ENCODE measurements at places on chromosomes 3 and 15. TPM values are rescaled to one million over a fixed set of nuclear protein-coding genes. Genes with fewer than 3 reads are reported as not detected.

The SAXO2 gene
- 0.65 TPM for total RNA-seq

The TATDN2 gene
- total RNA-seq: 7.1 TPM

The SSUH2 gene
- not detected for total RNA-seq

The PPM1M gene
- 26.8 TPM for total RNA-seq

The P3H2 gene
- 11.1 TPM for total RNA-seq

The LSAMP gene
- 11.6 TPM for total RNA-seq

The PTX3 gene
- total RNA-seq: 679 TPM

The CCR9 gene
- not detected for total RNA-seq

The CHRD gene
- total RNA-seq: 1.4 TPM

The LIPH gene
- total RNA-seq: not detected

The GOLGA6L7 gene
- not detected for total RNA-seq

The RGMA gene
- 0.46 TPM for total RNA-seq

The SCN11A gene
- total RNA-seq: under 0.01 TPM

The CFAP20DC gene
- 1.6 TPM for total RNA-seq

The ATP8B4 gene
- total RNA-seq: 155 TPM

The GP9 gene
- total RNA-seq: not detected

The GOLGA8J gene
- total RNA-seq: not detected

The CA12 gene
- total RNA-seq: 42.1 TPM

The SGO1 gene
- total RNA-seq: 0.57 TPM

The IL17RC gene
- total RNA-seq: 24.7 TPM

The P2RY14 gene
- 0.43 TPM for total RNA-seq

The UPK1B gene
- under 0.01 TPM for total RNA-seq
